ENCODE measurements at places on chromosomes 4 and X. TPM values are rescaled to one million over a fixed set of nuclear protein-coding genes. Genes with fewer than 3 reads are reported as not detected.

The SPANXB1 gene
- total RNA-seq: not detected

The IL13RA2 gene
- total RNA-seq: 2.4 TPM

The PPP1R3F gene
- 3.2 TPM for total RNA-seq

DNA sequence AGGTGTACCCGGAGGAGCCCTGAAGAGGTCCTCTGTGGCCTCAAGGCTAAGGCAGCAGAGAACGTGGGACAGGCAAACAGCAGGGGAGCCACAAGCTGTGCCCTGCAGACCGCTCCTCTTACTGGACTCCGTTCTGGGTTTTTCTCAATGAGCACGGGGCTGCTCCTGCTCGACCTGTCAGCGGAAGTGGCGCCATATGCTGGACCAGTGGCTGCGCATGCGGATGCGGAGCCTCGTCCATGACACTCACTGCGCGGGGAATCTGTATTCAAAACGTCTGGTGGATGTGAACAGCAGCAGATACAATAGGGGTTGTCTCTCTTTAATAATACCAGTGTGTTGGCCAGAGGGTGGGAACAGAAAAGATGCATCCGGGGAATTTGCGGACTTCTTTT, 29.5 kb downstream of the REELD1 start:
- no peak for DNase-seq

DNA sequence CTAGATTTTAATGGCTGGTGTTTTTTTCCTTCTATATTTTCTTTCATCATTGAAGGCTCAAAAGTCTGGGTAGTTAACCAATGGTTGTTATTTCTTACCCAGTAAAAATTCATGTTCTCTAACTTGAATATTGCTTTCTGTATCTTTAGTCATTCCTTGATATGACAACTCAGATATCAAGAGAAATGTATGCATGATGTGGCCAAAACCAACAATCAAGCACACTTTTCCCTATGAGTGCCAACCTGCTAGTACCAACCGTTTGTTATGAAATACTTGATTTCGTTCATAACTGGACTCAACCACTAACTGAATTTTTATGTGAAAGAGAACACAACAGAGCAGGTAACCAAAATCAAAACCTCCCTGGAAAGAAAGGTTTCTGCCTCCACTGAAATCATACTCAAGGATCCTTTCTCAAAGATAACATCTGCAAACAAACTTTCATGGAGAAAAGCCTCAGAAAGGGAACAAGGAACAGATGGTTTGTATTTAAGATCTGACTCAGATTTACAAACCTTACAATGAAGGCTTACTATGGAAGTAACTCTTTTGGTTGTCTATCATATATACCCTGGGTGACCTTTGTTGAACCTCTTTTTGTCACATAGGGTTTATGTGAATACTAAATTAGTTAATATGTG, 8.3 kb upstream of the VEGFC start:
- no peak for DNase-seq

- no peak for DNase-seq
These were observed 26.5 kb upstream of the GRIA3 start for GRCh38 chrX:123157586-123157985.

- no peak for DNase-seq
These were observed 35.5 kb upstream of the MGST2 start for GRCh38 chr4:139630126-139630495.

The DNAAF6 gene
- total RNA-seq: not detected

The CSAG3 gene
- not detected for total RNA-seq

DNA sequence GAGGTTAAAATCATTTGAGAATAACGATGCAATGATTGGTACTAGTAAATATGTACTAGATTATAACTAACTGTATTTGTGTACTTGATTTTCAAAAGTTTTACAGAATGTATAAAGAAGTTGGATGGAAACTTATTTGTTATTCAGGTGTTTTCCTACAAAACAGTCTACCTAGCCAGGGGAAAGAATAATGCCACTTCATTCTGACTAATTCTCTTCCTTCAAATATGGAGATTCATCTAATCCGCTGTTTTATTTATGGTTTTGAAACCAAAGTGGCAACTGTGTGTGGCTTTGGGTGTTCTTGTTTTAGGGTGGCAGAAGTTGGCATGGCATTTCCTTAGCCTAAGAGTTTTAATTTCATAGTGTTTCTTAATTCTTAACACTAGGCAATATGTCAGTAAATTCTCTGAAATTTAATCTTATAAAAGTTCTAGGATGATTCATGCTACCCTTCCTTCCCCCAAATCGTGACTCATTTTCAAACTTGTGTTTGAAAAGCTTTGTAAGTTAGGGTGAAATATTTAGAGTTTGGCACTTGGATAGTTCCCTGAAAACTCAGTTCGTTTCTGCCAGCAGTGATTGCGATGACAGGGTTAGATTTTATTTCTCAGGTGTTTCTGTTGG, 62.6 kb downstream of the DCLK2 start:
- DNase-seq: no peak

The IL2 gene
- not detected for total RNA-seq

DNA sequence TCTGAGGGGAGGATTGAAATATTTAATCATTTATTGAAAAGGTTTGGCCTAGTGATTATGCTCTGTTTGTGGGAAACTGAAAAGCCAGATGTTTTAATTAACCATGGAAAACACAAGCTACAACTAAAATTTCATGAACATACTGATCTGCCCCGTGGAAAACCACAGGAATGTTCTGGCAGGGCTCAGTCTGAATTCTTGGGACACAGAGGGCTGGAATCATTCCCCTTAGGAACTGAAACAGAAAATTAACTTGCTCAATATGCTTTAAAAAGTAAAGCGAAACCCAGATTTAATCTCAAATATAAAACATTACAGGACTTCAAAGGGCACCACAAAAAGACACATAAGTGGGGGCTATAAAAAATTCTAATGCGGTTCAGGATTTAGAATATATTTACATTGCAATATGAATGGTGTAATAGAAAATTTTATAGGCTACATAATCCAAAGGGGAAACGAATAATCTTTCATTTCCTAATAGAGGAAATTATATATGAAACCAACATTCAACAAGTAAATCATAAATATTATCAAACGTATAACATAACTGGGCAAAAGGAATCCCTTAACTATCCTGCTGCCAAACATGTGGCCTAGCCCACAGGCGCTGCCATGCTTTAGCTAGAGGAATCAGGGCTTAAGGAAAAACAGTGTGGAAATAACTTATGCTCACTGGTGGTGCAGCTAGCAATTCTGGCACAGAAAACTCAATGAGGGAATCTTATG, 70.9 kb downstream of the APBB2 start:
- peak; percentile 68 for DNase-seq

The RNF212 gene
- total RNA-seq: not detected

The AWAT2 gene
- not detected for total RNA-seq

DNA sequence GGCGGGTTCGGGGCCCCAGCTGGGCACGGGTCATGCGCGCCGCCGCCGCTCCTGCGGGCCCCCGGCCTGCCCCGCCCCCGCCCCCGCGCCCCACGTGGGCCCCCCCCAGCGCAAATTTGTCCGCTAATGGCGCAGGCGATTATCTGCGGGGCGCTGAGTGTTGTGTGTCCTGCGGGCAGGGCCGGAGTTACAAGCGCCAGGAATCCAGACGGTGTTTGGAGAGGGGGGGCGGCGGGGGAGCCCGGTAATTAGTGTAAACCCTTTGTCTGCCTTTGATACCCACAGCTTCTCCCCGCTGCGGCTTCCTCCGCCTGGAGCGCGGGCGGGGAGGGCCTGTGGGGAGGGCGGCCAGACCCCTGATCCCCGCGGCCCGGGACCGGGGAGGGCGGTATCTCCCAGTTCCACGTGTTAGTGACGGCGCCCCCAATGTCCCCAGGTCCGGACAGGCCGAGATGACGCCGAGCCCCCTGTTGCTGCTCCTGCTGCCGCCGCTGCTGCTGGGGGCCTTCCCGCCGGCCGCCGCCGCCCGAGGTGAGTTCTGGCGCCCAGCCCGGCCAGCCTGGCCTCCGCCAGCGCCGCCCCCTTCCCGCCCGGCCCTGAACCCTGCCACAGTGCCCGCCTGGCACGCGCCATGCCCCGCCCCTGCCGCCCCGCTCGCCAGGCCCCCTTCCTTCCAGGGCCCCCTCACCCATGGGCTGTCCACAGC, 761 bp downstream of the FGFRL1 start:
- peak; percentile 55 for DNase-seq
